ENCODE measurements at places on chromosomes 5 and 9.

- DNase-seq, result no peak
Measured at GRCh38 chr5:137034764-137035479, 464.2 kb downstream of the SPOCK1 start.

GRCh38 chr9:78044189-78044588 is 12.6 kb upstream of the GNAQ start:
- no peak for DNase-seq

DNA sequence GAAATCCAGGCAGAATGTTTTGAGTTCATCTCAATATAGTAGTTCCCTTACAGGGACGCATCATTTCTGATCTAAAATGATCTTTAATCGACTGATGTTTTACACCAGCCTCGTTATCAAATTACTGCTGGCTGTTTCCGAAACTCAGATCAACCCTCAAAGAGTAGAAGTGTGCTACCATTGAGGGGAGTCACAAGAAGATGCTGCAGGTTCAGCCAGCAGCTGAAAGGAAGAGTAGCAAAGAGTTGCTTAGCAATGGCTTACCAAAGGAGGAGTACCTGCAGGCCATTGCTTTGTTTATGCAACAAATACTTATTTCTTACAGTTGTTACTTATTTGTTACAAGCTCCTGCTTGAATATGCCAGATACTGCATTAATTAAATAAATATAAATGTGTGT is 144.1 kb downstream of the EBF1 start:
- DNase-seq, result no peak

- DNase-seq, result no peak
Measured at GRCh38 chr5:57611177-57611576, 128.6 kb upstream of the ACTBL2 start.

DNA sequence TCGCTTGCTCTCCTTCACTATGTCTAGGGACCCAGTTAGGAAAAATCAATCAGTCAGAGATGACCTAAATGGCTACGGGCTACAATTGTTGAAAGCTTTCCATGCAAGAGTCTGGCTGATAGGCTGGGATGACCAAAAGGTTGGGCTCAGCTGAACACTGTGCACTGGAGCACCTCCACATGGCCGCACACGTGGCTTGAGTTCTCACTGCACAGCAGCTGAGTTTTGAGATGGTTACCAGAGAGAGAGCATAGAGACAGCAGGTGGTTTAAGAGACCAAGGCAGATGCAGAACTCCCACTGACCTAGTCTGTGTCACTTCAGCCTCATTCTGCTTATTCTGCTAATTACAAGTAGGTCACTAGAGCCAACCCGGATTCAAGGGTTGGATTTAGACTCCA is 2354.8 kb upstream of the C9orf72 start:
- DNase-seq, result no peak

DNA sequence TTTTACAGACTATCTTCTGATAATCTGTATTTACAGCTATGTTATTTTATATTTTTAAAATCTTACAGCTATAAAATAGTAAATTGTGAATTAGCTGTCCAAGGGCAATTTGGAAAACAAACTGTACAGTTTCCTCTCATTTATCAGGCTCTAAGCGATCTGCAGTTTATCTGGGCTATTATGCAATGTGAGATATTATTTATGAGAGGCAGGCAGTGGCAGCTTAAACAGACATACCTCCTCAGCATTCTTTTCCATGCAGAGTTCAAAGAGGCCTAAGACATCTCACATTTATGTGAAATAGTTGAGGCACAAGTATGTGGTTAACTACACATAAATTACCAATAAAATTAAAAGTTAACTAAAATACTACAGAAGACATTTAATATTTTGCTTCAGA is 10.2 kb downstream of the NIPSNAP3B start:
- no peak for DNase-seq

DNA sequence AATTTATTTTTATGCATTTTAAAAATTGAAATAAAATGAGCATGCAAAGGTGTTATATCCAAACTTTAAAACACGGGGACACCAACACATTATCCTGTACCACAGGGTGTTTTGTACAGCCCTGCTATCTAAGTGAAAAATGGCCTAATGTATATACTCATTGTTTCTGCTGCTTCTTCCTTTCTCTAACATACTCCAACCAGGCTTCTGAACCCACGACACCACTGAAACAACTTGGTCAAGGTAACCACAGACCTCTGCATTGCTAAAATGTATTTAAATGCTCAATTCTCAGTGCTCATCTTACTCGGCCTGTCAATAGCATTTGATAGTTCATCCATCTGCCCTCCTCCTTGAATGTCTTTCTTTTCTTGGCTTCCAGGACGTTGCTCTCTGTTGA is 48.3 kb downstream of the DENND1A start:
- no peak for DNase-seq

DNA sequence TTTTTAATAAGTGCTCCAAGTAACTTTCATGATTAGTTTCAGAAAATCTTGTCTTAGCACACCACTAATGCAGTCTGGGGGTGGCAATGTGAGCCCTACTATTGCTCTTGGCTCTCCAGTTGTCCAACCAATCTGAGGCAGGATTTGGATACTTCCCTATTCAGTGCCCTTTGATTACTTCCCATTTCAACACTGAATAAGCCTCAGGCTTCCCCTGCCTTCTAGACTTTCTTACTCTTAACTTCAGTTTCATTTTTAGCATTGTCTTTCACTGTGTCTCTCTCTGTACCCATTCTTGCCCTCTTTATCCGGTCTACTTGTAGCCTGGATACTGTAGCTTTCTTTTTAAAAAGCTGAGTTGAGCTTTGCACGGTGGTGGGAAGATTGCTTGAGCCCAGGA is 186.1 kb downstream of the C9orf152 start:
- DNase-seq, result peak; percentile 90

DNA sequence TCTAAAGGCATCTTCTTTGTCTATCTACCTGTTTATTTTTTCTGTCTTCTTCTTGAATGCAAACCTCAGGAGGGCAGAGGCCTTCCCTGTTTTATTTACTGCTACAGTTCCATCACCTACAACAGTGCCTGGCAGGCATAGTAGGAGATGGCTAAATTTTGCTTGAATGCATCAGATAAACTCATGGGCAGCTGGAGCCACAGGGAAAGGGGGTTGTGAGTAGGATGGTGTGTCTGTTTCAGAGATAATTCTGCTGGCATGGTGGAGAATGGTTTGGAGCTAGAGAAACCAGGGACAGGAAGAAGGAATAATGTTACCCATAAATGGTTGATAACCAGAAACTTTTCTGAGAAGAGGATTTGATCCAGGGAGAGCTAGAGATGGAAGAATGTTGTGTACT is 189.8 kb upstream of the BRINP1 start:
- no peak for DNase-seq

- no peak for DNase-seq
Measured at GRCh38 chr9:81455462-81456219, 233.7 kb downstream of the TLE1 start.

- no peak for DNase-seq
Measured at GRCh38 chr9:97319395-97319794, 11.9 kb downstream of the CCDC180 start.

GRCh38 chr9:79562749-79563386 is 8.9 kb upstream of the TLE4 start:
- no peak for DNase-seq

- no peak for DNase-seq
Measured at GRCh38 chr5:154608531-154609011, 130.5 kb upstream of the HAND1 start.

DNA sequence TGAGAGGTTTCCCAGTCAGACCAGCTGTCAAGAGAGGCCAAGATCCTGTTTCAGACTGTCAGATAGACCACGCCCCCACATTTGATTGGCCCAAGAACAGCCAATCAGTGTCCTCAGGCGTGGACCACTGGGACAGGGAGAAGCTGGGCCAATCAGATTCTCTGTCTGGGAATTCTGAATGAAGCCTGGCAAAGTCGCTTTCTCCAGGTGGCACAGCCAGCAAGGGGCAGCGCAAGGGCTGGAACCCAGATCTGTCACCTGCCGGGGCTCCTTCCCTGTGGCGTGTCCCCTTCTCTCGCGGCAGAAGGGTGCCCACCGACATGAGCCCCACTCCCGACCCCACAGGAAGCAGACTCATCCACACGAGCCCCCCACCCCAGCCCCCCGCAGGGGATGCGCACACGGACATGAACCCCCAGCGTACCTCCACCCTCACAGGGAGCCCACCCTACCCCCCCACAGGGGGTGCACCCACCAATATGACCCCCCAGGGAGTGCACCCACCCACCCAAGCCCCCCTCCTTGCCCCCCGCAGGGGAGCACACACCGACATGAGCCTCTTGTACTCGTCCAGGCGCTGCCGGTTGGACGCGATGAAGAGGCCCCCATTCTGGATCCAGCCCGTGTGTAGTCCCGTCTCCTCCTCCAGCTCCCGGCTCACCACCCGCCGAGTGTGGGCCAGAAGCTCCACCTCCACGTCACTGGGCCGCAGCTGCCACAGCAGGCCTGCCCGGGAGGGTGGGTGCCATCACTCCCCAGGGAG is 6.1 kb downstream of the SARDH start:
- peak; percentile 33 for DNase-seq

GRCh38 chr9:124674651-124675050 is 96.5 kb downstream of the NR6A1 start:
- DNase-seq, result no peak

GRCh38 chr5:134524272-134524825 is 1.1 kb upstream of the JADE2 start:
- DNase-seq, result peak; percentile 37

GRCh38 chr5:36040651-36041536 is 25.8 kb downstream of the UGT3A2 start:
- DNase-seq, result no peak

DNA sequence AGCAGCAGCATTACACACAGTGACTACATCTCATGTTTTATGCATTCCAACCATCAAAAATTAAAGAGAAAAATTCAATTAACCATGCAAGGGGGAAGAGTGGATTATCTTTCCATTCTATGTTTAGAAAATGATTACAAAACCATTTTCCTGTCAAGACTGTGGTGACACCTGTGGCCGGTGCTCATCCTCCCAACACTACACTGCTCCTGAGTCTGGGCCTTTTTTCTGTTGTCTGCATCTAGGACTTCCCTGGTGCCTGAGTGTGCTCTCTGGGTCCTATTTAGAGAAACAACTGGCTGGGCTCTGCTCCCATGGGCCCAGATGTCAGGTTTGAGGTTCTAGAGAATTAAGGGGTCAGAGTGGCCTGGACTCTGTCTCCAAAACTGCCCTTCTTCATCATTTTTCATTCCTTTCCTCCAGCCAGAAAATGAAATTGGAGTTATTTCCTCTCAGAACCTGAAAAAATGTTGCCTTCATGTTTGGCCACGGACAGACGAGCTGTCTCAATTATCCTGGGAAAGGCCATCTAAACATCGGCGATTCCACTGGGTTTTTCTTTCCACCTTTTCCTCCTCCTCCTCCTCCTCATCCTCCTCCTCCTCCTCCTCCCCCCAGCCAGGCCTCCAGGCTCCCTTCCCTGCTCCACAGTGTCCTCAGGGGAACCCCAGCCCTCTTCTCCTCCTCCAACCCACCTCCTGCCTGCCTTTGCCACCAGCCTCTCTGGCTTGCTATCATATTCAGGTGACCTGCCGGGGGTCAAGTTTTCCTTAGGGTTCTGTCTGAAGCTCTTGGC is 11.4 kb upstream of the ARSI start:
- DNase-seq, result no peak

- no peak for DNase-seq
Measured at GRCh38 chr9:122392714-122393113, 21.9 kb downstream of the PTGS1 start.

GRCh38 chr9:94198414-94198813 is 60.7 kb upstream of the ZNF169 start:
- DNase-seq, result no peak

- DNase-seq, result peak; percentile 30
Measured at GRCh38 chr5:95861864-95862561, 39.5 kb upstream of the GLRX start.

DNA sequence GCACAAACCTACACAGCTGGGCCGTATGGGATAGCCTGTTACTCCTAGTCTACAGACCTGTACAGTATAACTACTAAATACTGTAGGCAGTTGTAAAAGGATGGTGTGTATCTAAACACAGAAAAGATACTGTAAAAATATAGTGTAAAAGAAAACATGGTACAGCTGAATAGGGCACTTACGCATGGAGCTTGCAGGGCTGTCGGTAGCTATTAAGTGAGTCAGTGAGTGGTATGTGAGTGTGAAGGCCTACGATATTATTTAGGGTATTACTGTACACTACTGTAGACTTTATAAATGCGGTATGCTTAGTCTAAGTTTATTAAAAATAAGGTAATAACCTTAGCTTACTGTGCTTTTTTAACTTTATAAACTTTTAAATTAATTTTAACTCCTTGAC is 1.2 kb downstream of the ZCCHC9 start:
- no peak for DNase-seq

GRCh38 chr9:136686794-136687711 is at the start of gene AGPAT2:
Gene AGPAT2 (minus strand): TSS chr9:136687457. CDS start chr9:136687357, 100 bp downstream.
- peak; percentile 55 for DNase-seq

GRCh38 chr5:36689225-36689624 is 82.8 kb downstream of the SLC1A3 start:
- peak; percentile 98 for DNase-seq

GRCh38 chr5:90941002-90941720 is 382.6 kb downstream of the ADGRV1 start:
- DNase-seq, result no peak

DNA sequence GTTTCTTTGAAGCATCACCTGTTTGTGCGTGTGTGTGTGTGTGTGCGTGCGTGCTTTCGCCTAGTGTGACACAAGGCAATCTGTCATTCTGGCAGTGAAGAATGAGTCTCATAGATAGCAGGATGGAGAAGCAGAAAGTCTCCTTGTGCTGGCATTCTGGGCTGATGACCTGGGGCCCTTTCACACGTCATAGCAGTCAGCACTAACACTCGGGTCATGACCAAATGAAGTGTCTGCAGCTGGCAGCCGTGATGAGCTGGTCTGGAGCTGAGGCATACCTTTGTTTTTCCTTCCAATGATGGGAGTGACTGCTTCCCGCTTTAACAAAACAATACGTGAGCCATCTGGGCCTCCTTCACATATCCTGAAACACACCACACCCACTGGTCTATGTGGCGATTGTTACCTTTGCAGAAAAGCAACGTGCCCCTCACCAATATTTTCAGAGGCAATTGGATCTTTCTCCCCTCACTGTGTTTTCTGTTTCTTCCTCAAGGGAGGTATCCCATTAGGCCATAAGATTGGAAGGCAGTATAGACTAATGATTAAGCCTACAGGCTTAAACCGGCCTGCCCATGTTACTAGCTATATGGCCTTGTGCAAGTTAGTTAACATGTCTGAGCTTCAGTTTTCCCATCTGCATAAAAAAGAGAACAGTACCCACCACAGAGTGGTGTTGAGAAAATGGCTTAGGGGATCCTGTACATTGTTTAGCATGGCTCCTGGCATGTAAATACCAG is 88.8 kb downstream of the SREK1 start:
- DNase-seq, result no peak

- no peak for DNase-seq
Measured at GRCh38 chr5:82622205-82622604, 344.1 kb upstream of the RPS23 start.

DNA sequence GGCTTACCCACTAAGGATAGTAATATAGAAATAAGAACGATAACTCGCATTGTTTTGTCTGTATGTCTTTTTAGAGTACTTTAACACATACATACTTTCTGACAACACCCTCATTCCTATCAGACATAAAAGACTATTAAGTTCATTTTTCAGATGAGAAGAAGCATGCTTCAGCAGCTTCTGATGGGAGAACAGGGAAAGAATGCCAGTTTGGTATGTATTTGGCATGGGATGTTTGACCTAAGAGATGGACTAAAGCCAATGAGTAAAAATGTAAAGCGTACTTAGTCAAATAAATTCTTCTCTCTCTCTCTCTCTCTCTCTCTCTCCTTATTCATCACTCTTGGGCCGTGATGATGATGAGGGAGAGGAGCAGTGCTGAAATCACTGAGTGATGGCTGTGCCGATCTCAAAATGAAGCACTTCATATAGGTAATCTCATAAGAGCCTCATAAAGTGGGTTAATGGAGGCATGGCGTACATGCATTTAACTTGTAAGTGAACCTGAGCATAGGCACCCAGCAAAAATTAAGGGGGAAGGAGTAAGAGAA is 71.5 kb downstream of the SLIT3 start:
- DNase-seq, result no peak
